ENCODE measurements at places on chromosomes 13 and 19.

DNA sequence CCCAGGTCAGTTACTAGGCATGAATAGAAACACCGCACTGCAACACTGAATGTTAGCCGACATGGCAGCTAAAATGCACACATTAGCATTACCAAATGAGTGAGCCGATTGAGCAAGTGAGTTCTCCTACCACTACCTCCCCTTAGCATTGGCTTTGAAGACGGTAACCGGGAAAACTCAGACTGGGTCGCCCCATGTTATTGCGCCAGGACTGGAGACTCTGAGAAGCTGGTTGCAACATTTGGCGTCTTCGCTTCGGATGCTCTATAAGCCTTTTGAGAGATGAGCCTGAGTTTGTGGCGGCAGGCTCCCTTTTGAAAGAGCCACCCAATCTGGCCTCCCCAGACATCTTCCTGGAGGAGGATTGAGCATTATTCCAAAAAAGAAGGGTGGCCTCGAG, 68.5 kb upstream of the POMP start:
- DNase-seq, result no peak

DNA sequence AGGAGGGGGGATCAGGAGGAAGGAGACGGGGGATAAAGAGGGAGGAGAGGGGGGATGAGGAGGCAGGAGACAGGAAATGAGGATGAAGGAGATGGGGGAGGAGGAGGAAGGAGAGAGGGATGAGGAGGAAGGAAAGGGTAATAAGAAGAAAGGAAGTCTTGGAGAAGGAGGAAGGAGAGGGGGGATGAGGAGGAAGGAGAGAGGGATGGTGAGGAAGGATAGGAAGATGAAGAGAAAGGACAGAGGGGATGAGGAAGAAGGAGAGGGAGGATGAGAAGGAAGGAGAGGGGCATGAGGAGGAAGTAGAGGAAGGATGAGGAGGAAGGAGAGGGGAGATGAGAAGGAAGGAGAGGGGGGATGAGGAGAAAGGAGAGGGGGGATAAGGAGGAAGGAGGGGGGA, 13.0 kb upstream of the VSTM2B start:
- DNase-seq, result no peak

DNA sequence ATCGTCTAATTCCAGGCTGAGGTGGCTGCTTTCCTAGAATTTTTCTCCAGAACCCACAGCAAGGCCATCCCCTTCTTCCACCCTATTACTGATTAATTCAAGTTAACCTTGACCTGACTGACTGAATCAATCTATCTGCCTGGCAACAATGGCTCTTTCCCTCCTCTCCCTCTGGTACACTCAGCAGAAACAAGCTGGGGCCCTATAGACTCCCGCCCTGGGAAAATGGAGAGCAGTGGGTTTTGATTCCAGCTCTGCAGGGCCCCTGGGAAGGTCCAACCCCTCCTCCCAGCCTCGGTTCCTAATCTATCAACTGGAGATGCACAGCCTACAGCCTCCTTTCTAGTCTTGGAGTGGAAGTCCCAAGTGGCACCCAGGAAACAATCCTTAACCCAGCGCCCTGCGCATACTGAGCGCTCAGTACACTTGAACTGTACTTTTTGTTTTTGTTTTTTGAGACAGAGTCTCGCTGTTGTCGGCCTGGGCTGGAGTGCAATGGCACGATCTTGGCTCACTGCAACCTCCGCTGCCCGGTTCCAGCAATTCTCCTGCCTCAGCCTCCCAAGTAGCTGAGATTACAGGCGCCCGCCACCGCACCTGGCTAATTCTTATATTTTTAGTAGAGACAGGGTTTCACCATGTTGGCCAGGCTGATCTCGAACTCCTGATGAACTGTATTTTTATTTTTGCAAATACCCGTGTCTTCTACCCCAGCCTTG, 5.2 kb upstream of the C3 start:
- no peak for DNase-seq

DNA sequence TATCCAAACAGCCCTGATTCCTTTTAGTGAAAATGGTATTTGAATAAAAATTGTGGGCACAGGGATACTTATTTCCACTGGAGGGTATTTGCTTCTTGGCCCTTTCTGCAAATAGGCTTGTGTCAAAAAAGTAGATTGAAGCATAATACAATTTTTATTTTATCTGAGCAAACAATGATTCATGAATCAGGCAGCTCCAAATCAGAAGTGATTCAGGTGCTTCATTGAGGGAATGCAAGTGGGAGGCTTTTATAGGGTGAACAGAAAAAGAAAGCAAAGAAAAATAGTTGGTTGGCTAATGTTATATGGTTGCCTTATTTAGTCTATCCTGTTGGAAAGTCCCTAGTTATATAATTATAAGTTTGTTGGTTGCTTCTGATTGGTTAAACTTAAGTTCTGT, 117.9 kb downstream of the ITGBL1 start:
- DNase-seq, result no peak

DNA sequence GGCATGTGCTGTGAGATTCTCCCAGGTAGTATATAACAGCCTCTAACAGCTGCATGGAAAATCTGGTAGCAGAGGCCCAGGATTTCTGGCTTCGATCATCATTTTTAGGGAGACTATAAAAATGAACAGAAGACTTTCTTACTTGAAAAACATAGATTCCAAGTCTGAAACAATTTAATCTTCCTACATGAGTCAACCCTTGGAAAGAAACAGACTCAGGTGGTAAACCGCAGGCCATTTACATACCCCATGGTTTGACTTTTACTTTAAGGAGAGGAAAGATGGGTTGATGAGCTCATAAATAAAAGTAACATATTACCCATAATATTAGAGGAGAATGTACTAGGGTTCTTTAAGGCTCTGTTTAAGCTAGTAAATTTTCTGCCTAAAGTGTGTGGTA, 121.6 kb downstream of the CYSLTR2 start:
- no peak for DNase-seq

DNA sequence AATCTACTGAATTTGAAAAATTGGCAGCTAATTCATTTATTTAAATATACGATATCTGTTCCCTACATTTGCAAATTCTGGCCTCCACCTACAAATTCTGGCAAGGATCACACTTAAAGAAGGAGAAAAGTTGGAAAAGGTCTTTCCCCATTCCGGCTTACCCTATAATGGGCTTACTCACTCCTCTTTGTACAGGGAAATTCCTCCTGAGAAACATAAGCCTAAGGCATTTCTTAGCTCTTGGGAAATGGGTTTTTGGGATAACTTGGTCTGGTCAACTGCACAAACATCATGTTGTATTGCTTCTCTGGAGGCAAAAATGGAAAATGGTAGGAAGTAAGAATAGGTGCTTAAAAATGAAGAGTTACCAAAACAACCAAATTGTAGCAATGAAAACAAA, 25.5 kb downstream of the KCTD12 start:
- no peak for DNase-seq

DNA sequence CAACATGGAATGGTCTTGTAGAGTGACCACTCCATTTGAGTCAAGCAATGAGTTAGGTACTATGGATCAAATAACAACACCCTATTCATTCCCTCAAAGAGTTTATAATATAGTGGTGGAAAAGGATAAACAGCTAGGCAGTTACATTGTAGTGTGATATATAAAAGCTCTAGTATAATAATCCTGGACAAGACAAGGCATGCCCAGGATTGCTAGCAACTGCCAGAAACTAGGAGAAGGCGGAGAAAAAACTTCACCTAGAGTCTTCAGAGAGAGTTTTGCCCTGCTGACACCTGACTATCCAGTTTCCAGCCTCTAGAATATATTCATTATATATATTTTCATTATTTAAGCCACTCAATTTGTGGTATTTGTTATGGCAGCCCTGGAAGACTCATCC, 530.6 kb downstream of the KLF12 start:
- no peak for DNase-seq

DNA sequence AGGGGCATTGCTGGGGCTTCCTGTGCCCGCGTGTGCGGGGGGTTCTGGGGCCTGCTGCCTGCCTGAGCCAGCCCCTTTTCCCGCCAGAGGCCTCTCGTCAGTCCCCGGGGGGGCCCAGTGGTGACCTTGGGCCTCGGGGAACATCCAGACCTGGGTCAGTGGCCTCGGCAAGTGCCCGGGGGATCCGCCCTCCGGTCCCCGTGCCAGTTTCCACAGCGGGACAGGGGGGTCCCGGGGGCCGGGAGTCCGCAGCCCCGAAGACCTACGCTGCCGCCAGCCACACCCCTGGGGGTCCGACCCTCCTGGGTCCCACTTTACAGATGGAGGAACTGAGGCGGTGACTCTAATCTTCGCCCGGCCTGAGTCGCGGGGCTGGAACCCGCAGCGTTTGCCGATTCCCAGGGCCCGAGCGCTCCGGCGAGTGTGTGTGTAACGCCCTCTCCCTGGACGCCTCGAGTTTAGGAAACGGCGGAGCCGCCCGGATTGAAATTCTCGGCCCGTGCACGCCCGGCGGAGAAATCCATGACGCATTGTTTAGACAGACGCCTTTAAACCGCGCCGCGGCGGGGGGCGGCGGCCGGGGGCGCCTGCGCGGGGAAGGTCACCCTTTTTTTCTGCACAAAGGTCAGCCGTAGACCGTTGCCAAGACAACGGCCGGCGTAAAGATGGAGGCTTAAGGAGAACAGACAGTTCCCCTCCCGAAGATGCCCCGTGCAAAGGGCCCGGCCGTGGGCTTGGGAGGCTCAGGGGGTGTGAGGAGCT, 39.3 kb downstream of the EFNA2 start:
- DNase-seq, result no peak

GRCh38 chr19:51607920-51608562, 22.2 kb downstream of the SIGLEC5 start:
- DNase-seq, result peak; percentile 82

DNA sequence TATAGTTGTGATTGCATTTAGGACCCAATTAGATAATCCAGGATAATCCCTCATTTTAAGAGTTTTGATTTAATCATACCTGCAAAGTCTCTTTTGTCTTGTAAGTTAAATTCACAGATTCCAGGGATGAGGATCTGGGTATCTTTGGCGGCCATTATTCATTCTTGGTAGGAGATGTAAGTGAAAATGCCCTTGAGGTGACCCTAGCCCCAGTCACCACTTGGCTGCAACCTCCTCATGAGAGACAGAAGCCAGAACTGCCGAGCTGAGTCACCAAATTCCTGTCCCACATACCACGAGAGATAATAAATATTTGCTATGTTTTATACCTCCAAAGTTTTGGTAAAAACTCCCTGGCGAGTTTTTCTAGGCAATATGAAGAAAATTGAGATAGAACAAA, 389.4 kb downstream of the RFC3 start:
- DNase-seq, result no peak

- no peak for DNase-seq
These were observed 283.7 kb downstream of the TEX29 start for GRCh38 chr13:111604097-111604496.

GRCh38 chr13:73222627-73223305, 164.0 kb downstream of the KLF5 start:
- DNase-seq, result no peak

DNA sequence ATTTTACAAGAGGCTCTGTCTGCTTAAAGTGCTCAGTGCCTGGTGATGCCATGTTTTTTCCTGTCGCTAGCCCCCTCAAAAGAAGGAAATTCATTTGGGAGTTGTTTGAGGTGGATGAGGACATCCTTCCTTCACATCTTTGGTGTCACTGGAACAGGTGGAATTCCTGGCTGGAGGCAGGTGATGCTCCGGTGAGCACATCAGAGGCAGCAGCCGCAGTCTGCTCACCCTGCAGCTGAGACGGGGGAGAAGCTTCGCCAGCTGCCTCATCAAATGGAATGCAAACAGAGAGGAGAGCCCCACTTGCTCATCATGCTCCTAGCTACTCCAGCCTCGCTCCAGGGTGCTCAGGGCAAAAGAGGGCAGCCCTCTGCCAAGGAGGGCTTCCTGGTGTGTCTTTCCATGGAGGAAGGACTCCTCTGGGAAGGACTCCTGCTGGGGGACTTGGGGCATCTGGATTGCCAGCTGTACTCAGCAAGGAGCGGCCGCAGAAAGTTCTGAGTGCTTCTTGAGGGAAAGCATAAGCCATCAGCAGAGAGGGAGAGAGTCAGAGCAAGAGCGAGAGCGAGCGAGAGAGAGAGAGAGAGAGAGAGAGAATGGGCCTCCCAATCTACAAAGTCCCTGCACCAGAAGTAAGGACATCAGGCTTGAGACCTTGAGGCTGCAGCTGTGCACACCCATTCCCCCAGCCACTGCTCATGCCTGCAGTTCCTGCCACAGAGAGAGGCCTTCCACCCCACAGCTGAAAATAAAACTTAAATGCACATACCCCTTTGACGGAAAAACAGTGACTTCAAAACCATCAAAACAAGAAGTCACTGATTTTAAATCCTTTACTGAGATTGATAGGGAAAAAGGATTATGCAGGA, 74.3 kb upstream of the UBL3 start:
- DNase-seq, result no peak

- DNase-seq, result peak; percentile 38
These were observed 844 bp upstream of the ASPDH start for GRCh38 chr19:50514346-50515167.

DNA sequence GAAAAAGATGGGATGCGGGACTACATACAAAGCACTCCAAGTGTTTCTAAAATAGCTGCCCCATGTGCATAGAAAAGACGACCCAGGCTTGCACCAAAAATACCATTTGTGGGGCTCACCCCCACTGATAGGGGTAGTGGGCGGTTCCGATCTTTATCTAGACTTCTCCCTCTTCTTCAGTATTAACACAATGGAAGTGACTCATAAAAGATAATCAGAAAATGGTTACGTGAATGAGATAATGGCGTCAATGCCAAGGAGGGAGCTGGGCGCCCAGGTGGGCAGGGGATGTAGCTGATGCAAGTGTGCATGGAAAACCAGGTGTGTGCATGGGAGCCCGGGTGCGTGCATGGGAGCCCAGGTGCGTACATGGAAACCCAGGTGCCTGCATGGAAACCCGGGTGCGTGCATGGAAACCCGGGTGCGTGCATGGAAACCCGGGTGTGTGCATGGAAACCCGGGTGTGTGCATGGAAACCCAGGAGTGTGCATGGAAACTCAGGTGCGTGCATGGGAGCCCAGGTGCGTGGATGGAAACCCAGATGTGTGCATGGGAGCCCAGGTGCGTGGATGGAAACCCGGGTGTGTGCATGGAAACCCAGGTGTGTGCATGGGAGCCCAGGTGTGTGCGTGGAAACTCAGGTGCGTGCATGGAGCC, 32.7 kb downstream of the LAMP1 start:
- DNase-seq, result no peak

GRCh38 chr19:54392105-54392504, 23.2 kb upstream of the TTYH1 start:
- DNase-seq, result no peak

DNA sequence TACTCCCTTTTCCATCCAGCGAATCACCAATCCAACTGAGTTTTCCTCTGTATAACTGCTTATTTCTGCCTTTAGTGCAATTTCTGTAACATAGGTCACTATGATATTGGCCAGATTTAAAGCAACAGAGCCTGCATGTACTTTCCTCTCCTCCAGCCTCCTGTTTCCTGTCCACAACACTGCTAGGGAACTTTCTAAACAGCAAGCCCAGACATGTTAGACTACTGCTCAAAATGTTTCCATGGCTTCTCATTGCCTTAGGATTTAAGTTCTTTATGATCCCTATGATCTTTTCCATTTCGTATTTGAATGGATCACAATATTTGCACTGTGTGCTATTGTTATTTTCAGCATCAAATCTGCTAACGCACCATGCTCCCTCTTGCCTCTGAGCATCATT, 481.7 kb upstream of the SLC10A2 start:
- no peak for DNase-seq

- no peak for DNase-seq
These were observed 353 bp downstream of the RFX2 start for GRCh38 chr19:6109947-6110346.

- DNase-seq, result no peak
These were observed 89.4 kb upstream of the TSHZ3 start for GRCh38 chr19:31438401-31439269.

All from neural progenitor cell (in vitro differentiated cells).